Stimulated activated CD4-positive, alpha-beta T cell treated with anti-CD3 and anti-CD28 coated beads, Interleukin-15, amount 100 ng/mL, for 1 hour (primary cell): ENCODE measurements at places on chromosomes 5 and 9.

DNA sequence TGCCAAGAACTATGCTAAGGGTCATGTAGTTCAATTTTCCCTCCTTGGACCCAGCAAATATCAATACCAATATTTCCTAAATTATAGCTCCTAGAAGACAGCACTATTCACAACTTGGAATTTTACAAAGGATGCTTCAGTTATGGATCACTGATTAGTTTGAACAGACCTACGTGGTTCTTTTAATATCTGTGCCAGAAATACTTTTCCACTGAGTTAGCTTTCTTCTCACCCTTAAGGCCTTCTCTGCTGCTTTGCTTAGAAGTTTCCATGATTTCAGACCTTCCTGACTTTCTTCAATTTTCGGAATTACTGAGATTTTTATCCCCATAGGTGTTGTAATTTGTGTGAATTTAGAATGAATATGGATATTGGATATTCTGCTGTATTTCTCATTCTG is 380.4 kb downstream of the PSAT1 start:
- no peak for DNase-seq

DNA sequence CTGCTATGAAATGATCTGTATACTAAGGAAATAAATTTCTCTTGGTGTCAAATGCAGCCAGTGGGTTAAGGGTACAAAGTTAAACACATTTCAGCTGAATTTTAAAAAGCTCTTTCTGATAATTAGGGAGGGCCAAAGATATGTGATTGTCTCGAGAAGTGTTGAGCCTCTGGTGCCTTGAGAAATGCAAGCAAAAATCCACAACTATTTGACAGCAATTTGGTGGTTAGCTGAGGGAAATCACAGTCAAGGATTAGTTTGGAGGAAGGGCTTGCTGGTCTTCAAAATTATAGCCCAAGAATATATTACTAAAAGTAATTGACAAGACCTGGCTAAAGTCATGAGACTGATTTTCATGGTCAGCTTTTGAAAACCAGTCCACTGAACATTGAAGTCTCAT is 255.7 kb upstream of the PPP1R2B start:
- DNase-seq = no peak

GRCh38 chr5:69024241-69024651 is 69.6 kb upstream of the SLC30A5 start:
- no peak for DNase-seq

DNA sequence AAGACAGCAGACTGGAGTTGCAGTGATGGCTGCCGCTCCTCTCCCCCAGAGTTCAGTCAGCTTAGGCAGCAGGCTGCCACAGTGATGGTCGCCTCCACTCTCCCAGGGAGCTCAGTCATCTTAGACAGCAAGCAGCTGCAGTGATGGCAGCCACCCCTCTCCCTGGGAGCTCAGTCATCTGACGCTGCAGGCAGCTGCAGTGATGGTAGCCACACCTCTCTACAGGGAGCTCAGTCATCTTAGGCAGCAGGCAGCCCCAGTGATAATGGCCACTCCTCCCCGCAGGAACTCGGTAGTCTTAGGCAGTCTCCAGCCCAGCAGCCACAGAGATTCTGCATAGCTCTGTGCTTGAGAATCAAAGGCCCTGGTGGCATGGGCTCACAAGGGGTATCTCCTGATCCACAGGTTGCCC is 582.7 kb downstream of the DTWD2 start:
- DNase-seq = no peak

DNA sequence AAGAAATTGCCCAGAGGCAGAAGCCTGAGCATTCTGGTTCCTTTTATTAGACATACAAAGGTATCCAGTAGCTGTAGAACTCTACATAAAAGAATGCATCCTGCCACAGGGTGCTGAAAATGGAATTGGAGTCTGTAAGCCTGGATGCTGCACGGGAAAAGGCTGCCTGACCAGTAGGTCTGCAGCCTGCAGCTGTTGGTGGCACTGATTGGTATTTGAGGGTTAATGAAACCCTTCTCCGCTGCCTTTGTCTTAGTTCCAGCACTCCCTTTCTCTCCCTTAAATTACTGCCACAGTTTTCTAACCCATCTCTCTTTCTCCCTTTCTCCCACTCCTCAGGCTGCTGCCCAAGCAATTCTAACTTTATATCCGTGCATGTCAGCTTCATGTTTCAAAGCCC is 64.7 kb downstream of the BRINP1 start:
- DNase-seq = no peak

DNA sequence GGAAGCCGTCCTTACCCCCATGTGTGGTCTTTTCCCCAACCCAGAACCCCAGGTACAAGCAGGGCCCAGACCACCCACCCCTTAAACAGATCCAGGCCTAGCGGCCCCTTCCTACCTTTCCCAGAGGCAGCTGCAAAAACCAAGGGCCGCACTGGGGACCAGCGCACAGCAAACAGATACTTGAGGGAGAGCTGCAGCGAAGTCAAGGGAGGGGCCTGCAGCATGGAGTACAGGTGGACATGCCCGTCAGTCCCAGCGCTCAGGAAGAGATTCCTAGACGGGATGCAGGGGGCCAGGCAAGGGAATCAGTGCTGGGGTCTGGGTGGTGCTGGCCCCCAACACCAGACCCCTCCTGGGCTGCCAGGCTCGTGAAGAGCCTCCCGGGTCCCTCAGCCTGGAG is 22.5 kb downstream of the DYNC2I2 start:
- no peak for DNase-seq

DNA sequence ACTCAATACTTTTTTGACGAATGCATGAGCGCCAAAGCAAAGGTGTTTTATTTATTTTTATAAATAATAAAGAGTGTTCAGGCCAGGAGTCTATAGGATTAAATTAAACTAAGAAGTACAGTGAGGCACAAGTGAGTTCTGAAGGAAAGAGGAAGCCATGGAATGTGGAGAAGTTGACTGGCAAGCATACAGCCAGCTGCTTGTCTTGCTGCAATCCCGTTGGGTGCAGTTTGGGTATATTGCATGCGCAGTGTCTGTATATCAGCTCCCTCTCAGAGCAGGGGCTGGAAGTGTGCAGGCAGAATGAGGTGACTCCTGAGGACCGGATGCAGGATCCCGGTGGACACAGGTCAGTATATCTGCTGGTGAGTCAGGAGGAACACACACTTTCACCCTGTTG is 315.6 kb downstream of the ZSWIM6 start:
- DNase-seq = no peak

- DNase-seq = no peak
Observed at GRCh38 chr5:138054847-138055558, 22.1 kb upstream of the FAM13B start.

GRCh38 chr9:87543251-87543650 is 45.6 kb downstream of the DAPK1 start:
- no peak for DNase-seq

GRCh38 chr9:126723807-126724172 is 81.0 kb upstream of the ZBTB43 start:
- DNase-seq = no peak

GRCh38 chr5:166788050-166788449 is 1503.4 kb upstream of the WWC1 start:
- no peak for DNase-seq

- DNase-seq = no peak
Observed at GRCh38 chr5:93995126-93995621, 253.8 kb upstream of the POU5F2 start.

DNA sequence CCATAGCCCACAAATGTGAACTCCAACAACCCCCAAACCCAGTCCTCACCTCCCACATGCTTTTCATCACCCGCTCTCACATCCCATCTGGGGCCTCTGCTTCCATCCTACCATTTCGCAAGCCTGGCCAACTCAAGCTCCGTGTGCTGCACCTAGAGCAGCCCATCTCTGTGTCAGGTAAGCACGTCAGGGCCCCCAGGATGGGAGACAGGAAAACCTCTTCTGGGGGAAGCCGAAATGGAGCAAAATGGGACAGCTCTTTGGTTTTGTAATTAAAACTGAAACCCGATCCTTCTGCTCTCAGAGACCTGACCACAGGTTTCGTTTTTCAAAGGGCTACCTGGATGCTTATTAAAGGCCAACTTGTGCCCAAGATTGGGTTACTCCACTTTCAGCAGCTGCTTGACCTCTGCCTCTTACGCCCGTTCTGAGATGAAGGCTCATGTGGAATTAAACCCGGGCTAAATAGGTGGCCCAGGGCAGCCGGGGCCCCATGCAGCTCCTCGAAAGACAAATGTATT is 287.7 kb downstream of the SLIT3 start:
- no peak for DNase-seq

- DNase-seq = no peak
Observed at GRCh38 chr5:96714951-96715451, 52.8 kb downstream of the CAST start.

DNA sequence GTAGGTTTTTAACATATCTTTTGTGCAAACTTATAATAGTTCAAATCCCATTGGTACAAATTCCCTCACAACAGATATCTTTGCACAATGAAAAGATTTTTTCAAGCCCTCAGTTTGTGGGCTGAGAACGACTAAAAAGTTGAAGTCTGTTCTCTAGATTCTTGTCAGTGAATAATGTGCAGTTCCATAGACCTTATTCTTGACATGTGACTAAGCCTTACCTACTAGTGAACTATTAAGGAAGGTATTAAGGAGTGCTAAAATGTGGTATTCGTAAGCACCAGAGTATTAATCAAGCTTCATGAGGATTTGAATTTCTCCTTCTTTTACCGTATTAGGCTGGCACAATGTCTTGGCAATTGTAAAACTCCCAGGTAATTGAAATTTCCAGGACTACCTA is 205.6 kb upstream of the DMRTA1 start:
- no peak for DNase-seq

DNA sequence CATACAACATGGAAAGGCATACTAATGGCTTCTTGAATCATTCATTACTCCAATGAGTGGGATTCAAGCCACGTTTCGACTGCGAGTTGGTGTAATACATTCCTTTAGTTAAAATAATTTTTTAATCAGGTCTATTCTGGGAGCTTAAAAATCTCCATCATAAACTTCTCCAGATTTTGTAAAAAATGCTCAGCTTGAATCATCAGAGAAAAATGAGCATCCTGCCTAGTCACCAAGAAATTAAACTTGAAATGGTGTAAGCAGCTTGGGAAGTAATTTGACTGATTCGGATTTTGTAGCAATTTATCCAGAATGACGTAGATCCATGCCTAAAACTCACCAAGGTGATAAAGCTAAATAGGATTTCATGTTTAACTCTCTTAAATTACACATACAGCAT is 165.7 kb downstream of the SLCO4C1 start:
- no peak for DNase-seq

GRCh38 chr9:26266146-26266793 is 588.0 kb upstream of the TUSC1 start:
- no peak for DNase-seq

DNA sequence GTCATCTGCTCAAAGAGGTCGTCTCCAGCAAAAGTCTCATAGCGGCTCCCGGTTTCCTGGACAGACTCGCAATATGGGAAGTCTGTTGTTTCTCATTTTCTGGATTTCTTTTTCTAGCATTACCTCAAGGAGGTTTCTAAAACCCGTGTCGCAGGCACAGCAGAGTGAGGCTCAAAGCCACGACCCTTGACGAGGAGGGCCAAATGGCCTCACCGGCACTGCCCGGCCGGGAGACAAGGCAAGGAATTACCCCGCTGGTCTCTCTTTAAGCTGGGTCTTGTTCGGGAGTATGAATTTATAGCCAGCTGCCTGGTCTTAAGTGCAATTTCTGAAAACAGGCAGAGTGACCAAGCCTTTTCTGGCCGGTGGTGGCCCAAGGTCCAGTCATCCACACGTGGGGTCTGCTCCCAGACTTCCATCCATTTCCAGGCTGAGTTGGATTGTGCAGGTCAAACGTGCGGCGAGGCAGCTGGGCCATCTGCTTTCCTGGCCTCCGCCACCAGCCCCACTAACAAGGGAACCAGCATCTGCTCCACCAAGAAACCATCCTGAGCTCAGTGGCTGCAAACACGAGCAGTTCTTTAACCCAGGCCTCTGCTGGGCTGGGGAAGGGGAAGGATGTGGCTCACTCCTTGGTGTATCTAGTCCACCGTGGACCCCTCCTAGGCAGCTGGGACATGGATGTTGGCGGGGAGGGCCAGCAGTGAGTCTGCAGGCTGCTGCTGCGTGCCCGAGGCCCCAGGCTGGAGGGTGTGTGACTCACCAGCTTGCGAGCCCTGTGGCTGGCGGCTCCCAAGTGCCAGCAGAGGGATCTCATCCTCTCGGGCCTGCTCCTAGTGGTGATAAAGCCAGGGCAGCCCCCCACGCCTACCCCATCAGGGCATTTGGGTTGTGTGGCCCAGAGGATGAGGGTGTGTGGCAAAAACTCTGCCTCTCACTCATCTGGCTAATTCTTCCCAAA is 55.6 kb upstream of the COL5A1 start:
- DNase-seq = no peak

GRCh38 chr5:180330270-180330648 is 22.9 kb downstream of the GFPT2 start:
- no peak for DNase-seq

DNA sequence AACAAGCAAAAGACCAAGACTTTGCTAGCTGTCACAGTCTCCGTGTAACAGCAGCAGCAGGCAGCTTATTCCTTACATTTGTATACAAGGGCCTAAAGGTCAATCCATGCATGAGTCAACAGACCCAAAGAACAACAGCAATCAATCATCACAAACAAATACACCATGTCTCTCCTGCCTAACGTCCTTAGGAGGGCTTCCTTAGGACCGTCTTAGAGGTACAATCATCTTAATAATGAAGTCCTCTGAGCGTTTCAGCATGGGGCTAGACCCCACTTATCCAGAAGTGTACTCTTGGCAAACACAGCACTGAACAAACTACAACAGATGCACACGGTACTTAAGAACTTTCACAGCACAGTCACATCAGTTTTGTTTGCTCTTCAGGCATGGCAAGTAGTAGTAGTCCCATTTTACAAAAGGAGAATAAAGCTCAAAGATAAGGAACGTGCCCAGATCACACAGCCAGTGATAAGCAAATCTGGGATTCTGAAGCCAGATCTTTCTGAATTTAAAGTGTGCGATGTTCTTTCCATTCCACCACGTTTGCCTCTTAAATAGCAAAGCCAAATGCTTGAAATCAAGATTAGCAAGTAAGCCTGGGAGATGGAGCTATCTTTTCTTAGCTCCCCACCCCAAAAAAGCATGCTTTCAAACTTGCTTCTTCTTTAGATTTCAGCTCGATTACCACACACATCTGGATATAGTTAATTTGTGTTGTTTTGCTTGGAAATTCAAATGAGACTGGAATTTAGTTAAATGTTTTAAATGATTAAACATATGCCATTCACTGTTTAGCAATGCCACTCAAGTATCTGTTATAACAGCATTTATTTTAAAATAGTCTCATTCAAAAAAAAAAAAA is 24.2 kb downstream of the PSMB7 start:
- no peak for DNase-seq

- DNase-seq = no peak
Observed at GRCh38 chr5:148776780-148777179, 49.6 kb upstream of the ADRB2 start.
